Panc1 (cell line): ENCODE measurements at places on chromosomes 1 and 21.

DNA sequence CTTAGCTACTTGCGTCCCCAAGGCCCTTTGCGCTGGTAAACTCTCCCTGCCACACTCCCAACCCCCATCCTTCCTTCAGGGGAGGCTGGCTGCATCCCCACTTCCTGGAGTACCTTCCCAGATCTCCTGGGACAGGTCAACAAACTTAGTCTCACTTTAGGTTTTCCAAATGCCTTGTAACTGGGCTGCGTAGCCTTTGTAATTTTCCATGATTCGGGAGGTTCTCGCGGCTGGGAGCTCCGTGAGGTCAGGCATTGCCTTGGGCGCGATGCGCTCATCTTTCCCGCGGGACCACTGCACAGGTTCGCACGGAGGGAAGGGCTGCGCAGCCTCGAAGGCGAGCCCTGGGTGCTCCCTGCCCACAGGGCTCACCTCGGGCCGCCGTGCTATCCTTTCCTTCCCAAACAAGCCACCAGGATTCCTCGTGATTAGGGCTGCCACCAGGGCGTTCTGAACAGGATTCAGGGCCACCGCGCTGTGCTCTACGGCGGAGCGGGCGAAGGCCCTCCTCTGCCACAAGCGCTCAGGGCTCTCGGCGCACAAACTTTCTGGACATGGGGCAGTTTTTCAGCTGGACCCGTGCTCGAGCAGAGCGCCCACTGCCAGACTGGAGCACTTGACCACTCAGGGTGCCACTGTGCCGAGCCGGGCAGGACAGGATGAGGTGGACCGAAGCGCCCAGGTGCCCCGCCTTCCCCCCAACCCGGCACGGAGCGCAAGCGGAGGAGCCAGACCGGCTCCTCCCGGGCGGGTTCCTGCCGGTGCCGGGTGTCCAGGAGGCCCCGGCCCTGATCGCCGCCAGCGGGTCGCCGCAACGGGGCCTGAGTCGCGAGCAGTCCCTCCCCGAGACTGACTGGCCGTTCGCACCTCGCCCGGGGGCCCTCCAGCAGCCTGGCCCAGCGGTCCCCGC, 1.1 kb downstream of the TMPRSS2 start:
- DNase-seq, result no peak

- DNase-seq, result no peak
Measured at GRCh38 chr1:178933709-178934490, 63.0 kb upstream of the ANGPTL1 start.

DNA sequence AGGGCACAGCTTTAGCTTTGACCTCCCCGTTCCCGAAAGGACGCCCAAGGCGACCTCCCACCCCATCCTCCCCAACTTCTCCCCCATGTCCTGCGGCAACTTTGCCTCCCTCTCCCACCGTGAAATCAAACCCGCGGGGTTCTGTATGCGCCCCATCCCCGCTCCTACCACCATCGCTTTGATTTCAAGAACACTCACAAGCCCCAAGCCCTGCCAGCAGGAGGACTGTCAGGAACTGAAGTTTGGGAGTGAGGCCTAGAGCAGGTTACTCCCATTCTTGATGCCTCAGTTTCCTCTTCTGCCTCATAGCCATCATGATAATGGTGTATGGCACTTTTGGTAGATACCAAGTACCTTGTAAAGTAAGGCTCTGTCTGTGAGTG, 2.3 kb downstream of the PTPRU start:
- no peak for DNase-seq

- DNase-seq, result no peak
Measured at GRCh38 chr1:168512864-168513595, 30.8 kb downstream of the XCL2 start.

- no peak for DNase-seq
Measured at GRCh38 chr1:22619252-22619651, 17.2 kb upstream of the C1QA start.

DNA sequence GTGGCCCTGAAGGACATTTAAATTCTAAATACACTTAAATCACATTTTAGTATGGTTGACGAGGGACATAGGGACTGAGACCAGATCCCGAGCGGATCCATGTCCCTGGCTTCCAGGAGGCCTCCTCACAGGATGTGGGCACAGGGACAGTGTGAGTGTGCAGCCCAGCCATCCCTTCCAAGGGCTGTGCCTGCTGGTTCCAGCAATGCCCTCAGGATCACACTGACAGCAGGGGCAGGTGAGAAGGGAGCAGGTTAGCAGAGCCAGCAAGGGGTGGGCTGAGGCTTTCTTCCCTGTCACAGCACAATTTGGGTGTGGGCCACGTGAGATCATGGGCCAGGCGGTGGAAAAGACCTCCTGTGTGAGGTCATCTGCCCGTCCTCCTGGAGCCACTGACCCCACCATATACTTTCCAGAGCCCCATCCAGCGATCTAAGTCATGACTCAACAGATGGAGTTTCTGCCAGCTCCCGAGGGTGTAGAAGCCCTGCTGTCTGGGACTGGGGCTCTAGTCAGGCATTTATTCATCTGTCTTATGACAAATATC, 37.0 kb upstream of the PRSS38 start:
- DNase-seq, result no peak

DNA sequence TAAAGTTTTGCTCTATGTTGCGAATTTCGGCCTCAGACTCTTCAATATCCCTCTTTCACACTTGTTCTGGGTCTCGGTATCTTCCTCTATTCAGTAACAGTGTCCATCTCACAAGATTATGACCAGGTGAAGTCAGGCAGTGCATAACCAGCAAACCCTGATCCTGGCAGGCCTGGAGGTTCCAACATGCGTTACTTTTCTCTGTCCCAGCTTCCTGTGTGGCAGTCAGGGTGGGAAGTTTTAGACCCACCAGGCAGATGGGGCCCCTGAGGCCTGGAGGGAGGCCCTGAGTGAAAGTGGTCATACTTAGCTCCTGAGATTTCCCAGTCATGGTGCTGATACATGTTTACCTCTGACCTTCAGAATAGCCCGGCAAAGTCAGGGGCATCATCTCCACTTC, 5.1 kb downstream of the TMEM61 start:
- no peak for DNase-seq
